ENCODE measurements at places on chromosomes 3 and 15.

- DNase-seq, result no peak
Measured at GRCh38 chr3:721086-721485, 371.7 kb upstream of the CNTN6 start.

GRCh38 chr15:98387866-98388265 is 260.5 kb upstream of the IGF1R start:
- DNase-seq, result no peak

DNA sequence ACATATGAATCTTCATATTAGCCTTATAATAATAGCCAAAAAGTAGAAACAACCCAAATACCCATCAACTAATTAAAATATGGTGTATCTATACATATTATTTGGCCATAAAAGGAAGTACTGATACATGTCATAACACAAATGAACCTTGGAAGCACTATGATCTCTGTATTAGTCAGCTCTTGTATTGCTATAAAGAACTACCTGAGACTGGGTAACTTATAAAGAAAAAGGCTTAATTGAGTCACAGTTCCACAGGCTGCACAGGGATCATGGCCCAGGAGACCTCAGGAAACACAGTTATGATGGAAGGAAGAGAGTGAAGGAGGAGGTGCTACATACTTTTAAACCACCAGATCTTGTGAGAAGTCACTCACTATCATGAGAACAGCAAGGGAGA is 16.0 kb upstream of the CCR2 start:
- DNase-seq, result peak; percentile 82

DNA sequence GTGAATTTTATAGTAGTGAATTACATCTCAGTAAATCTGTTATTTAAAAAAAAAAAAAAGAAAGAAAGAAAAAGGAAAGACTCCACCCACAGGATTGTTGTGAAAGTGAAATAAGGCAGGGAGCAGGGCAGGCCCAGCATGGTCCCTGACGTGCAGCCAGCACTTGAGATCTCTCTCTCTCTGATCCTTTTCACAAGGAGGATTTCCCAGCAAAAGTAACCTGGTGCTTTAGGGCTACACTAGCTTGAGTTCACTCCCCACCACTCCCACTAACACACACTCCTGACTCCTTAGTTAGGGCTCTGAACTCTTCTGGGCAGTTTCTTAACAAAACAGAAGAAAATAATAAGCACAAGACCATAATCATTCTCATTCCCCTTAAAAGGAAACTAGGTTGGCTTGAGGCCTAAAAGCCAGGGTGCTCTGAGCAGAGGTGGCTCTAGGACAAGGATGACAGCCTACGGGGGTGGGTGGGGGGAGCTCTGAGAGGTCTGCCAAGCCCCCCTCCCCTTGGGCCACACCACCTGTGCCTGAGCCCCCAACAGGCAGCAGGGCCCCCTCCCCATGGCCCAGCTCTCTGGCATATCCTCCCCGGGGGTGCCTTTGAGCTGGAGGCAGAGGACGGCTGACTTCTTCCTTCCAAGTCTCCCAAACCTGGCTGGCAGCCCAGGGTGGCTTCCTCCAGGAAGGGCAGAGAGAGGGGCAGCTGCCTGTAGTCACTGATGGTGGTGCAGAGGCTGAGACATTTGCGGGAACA is 856 bp downstream of the TMEM40 start:
- peak; percentile 46 for DNase-seq

DNA sequence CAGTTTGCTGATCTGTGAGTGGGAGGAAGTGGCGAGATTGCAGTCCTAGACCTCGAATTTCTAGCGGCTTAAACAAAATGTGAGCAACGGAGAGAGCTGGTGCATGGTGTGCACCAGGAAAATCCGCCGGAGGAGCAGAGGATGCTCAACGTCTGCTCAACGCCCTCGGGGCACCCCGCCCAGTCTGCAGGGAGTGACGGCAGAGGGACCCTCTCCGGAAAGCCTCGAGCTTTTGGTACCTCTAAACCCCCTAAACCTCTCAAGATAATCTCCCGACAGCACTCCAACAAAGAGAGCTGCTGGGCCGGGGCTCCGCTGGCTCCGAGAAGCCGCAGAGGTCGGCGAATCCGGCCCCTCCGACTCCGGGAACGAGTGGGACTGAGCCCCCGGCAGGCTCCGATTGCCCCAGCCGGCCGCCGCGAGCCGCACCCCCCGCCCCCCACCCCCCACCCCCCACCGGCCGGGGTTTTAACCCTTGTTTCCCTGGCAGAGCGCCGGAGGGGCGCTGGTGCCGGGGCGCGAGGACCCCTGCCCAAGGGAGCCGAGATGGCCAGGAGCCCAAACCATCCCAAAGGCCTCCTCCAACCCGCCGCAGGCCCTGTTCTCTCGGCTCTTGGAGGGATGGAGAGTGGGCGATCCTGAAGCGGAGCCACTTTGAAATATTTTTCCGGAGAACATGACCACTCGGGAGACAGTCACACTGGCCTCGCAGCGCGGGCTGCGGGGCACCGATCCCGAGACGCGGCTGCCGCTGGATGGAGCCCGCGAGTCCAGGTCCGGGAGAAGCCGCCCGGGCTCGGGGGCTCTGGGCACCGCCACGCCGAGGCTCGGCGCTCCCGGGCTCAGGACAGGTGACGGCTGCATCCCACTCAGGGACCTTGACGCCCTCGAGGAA is 1.5 kb downstream of the MEGF11 start:
- DNase-seq, result peak; percentile 25

- DNase-seq, result no peak
Measured at GRCh38 chr15:77282333-77282732, 137.6 kb downstream of the PEAK1 start.

GRCh38 chr15:63600001-63600615 is 2.9 kb downstream of the FBXL22 start:
- no peak for DNase-seq

GRCh38 chr3:136882571-136882970 is 20.6 kb downstream of the NCK1 start:
- no peak for DNase-seq

GRCh38 chr15:36579792-36580431 is 486 bp downstream of the CDIN1 start:
- no peak for DNase-seq

DNA sequence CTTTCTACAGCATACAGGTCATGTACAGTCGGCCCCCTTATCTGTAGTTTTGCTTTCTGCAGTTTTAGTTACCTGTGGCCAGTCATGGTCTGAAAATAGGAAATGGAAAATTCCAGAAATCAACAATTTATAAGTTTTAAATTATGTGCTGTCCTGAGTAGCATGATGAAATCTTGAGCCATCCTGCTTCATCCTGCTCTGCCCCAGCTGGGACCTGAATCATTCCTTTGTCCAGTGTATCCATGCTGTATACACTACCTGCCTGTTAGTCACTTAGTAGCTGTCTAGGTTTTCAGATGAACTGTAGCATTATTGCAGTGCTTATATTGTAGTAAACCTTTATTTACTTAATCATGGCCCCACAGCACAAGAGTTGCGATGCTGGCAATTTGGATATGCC is 44.8 kb downstream of the AP4E1 start:
- DNase-seq, result peak; percentile 83
